Effector memory CD8-positive, alpha-beta T cell (primary cell): ENCODE measurements at places on chromosomes 12 and 14.

DNA sequence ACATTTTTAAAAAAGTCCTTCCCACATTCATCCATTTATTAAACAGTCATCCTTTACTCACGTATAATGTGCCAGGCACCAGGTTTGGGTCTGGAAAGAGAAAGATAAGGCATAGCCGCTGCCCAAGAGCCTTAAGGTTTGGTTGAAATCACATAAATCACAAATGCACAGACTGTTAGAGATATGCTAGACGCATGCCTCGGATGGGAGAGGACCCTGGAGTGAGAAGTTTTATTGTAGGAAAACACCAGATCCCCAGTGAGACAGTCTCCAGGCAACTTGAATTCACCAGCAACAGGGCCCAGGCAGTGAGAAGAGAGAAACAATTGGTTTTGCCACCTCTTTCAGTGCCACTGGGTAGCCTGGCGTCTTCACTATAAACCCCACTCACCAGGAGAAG lies 305.9 kb upstream of the AMIGO2 start:
- no peak overlapping the region for H3K27ac ChIP-seq
- no peak overlapping the region for H3K4me3 ChIP-seq
- peaks cover 2% of the 10 kb centered on the region for H3K36me3 ChIP-seq

DNA sequence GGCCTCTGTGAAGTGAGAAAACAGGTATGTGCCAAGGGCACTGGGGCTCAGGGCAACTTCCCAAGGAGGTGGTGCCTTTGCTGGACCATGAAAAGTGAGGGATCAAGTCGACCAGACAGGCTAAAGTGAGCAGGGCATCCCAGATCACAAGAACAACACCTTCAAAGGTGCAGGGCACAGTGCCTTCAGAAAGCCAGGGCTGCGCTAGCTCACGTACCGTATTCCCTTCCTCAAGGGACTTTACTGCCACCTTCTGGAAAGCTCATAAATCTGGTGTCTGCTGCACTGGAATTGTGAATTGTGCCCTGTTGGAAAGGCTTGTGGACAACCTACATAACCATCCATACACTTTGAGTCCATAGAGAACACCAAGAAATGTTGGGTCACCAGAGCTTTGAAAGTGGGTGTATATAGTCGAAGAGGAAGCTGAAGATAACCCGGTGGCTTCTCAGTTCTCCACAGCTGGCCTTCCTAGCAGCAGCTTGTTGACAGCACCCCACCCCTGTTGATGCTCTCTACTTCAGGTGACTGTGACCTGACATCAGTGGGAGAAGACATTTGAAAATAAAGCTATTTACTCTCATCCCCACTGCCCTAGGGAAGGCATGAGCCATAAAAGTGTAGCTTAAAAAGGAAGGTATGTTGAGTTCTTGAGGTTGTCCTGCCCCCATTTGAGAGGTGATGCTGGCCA lies 24.5 kb downstream of the FIGNL2 start:
- no peak for DNase-seq
- peaks cover 16% of the 10 kb centered on the region for H3K4me1 ChIP-seq
- peak overlapping the region; percentile 24 for H3K27ac ChIP-seq
- H3K4me3 ChIP-seq: no peak overlapping the region

DNA sequence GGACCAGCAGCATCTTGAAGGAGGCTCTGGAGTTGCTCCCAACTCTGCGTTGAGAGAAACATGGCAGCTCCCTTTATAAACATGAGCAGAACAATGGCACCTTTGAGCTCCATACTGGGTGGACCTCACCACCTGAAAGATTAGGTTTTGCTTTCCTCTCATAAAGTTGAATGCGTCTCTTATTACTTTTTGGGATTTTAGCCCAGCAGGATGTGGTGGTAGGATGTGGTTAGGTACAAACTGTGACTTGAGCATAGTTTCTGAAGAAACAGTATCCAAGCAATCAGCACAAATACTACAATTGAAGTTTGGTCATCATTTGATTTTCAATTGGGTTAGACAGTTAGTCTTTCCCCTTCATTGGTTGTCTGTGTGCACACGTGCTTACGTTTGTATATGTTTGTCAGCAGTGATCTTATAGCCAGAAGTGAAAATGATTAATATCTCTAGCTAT lies at the start of gene PRR4:
TSS of gene PRR4 (minus strand) at position 51 of the 454 bp plus-strand sequence. CDS start at position 13, 38 bp downstream.
- peak within 1 kb of the TSS; percentile 68 for H3K27ac ChIP-seq
- H3K36me3 ChIP-seq: peaks cover 10% of the 10 kb centered on the region
- no peaks in the 10 kb centered on the region for H3K27me3 ChIP-seq
- DNase-seq: no peak

DNA sequence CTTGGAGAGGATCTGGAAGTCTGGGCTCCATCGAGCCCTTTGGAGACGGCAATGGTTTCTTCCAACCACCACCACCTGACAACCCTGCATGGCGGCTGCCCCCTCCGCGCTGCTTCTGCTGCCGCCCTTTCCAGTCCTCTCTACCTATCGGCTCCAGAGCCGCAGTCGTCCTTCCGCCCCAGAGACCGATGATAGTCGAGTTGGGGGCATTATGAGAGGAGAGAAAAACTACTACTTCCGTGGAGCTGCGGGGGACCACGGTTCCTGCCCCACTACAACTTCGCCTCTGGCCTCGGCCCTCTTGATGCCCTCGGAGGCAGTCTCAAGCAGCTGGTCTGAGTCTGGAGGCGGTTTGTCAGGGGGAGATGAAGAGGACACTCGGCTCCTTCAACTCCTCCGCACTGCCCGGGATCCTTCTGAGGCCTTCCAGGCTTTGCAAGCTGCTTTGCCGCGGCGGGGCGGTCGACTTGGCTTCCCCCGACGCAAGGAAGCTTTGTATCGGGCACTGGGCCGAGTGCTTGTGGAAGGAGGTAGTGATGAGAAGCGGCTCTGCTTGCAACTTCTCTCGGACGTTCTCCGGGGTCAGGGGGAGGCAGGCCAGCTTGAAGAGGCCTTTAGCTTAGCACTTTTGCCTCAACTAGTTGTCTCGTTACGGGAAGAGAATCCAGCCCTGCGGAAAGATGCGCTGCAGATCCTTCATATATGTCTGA lies 499 bp downstream of the TOGARAM1 start:
- H3K27me3 ChIP-seq: no peaks in the 10 kb centered on the region
- H3K36me3 ChIP-seq: peaks cover 3% of the 10 kb centered on the region
- H3K4me3 ChIP-seq: no peak overlapping the region
- H3K4me1 ChIP-seq: peaks cover 42% of the 10 kb centered on the region
- no peak overlapping the region for H3K27ac ChIP-seq

- no peak for DNase-seq
- H3K27ac ChIP-seq: no peak overlapping the region
- H3K4me1 ChIP-seq: no peaks in the 10 kb centered on the region
- no peaks in the 10 kb centered on the region for H3K36me3 ChIP-seq
- H3K4me3 ChIP-seq: no peak overlapping the region
- no peaks in the 10 kb centered on the region for H3K27me3 ChIP-seq
Observed at GRCh38 chr14:88437658-88438057, 52.2 kb downstream of the SPATA7 start.
